CMK (cell line): ENCODE measurements at places on chromosomes 11 and 22.

DNA sequence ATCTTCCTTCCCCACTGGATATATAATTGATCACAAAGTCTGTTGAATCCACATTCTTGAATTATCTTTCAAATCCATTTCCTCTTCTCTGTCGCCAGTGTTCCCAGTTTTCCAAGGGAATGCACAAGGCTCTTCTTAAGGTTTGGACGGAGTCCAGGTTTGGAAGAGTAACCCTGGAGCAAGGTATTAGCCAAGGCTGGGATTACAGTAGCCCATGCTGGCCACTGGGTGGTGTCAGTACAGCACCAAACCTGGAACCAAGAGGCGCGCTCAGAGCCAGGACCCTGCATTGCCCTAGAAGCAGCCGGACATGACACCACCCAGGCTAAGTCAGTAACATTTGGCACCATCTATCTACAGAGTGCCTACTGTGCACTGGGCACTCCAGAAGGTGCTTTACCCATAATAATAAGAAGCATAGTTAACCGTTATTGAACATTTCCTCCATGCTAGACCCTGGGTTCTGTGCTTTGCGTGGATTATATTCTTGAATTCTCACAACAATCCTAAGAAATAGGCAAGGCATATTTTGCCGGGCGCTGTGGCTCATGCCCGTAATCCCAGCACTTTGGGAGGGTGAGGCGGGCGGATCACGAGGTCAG lies 48.0 kb upstream of the CLPB start:
- peak; percentile 34 for DNase-seq

- no peak for DNase-seq
Measured at GRCh38 chr11:65894034-65894591, 3.6 kb downstream of the CCDC85B start.

DNA sequence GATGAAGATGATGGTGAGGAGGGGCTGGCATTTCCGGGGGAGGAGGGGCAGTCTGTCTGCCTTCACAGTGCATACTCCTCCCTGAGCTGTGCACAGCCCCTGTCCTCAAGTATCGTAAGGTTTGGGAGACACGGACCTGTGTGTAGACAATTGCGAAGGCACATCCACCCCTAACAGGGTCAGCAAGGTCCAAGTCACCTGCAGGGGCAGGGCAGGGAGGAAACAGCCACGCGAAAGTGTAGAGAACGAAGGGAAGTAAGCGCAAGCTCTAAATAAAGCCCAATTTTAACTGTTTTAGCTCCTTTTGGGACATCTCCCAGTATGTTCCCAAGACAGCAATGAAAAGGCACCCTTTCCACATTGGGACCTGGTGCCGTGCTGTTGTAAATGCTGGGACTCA lies 448.2 kb downstream of the TBC1D22A start:
- DNase-seq, result no peak

DNA sequence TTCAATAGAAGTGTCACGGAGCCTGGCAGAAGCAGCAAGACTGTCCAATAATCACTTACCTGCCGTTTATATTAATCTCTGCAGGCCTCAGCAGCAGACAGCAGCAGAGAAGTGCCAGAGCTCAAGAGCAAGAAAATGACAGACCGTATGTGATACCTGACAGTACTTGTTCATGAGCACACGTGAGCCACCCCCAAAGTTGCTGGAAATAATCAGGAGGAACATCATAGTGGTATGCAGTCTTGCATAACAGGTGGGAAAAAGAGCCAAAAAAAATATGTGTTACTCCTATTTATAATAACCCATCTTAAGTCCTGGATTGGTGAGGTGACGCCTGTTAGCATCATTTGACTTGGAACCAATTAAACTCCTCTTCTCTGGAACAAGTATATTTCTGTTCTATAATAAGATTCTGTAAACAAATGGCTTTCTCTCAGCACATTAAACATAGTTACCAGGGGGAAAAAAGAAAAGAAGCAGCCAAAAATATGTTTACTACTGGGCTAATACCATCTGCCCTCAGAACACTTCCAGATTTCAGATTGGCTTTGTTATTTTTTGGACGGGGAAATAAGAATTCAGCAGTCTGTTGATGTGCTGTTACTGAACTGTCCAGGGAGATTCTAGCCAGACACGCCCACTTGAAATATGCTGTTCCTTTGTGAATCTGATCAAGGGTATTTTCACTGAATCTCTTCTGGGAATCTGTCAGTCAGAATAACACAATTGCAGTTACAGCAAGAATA lies 7.9 kb upstream of the SLN start:
- DNase-seq, result no peak

DNA sequence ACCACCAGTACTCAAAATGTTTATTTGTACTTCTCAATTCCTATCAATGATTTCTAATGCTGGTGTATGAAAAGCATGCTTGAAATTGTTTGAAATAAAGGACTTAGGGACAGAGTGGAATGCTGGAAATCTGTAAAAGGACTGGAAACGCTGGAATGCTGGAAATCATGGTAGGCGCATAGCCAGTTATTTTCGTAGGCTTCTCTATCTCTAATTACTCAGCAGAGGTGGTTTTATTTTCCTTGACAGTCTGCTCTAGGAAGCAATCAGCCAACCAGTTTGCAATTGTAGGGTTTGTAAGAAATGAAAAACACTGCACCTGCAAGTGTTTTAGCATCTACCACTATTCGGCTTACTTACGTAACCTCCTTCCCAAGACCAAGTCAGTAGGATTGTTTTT lies 788 bp downstream of the LIN7C start:
- DNase-seq, result no peak

DNA sequence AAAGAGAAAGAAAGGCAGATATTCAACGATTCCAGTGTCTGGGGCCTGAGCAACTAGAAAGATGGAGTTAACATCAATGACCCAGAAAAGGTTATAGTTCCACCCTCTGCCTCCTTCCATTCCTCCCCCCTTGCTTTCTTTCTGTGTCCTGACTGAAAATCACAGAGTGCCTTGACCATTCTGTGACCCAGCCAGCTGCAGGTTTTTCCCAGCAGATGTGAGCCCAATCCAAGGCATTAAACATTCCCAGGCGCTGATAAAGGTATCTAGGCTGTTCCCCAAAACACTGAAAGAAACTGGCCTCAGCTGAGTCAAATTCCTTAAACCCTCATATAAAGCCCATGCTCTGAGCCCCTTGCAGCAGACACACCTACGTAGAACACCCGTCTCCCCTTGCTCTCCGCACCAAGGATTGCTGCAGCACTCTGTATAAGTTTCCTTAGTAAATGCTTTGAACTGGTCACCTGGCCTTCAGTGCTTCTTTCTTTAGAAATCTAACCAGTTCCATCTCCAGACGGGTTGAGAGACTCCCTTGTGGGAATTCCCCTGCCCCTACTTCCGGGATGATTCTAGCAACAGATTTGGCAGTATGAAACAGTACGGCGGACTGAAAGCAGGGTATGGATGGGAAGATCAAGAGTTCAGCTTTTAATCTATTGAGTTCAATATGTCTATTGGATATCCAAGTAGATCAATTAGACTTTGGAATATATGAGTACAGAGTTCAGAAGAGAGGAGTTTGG lies 48.8 kb upstream of the ZC3H12C start:
- DNase-seq, result no peak

GRCh38 chr11:59600636-59601035 lies 14.9 kb downstream of the OSBP start:
- DNase-seq, result no peak

- DNase-seq, result no peak
Measured at GRCh38 chr11:68012843-68013610, 2.9 kb downstream of the ALDH3B1 start.

DNA sequence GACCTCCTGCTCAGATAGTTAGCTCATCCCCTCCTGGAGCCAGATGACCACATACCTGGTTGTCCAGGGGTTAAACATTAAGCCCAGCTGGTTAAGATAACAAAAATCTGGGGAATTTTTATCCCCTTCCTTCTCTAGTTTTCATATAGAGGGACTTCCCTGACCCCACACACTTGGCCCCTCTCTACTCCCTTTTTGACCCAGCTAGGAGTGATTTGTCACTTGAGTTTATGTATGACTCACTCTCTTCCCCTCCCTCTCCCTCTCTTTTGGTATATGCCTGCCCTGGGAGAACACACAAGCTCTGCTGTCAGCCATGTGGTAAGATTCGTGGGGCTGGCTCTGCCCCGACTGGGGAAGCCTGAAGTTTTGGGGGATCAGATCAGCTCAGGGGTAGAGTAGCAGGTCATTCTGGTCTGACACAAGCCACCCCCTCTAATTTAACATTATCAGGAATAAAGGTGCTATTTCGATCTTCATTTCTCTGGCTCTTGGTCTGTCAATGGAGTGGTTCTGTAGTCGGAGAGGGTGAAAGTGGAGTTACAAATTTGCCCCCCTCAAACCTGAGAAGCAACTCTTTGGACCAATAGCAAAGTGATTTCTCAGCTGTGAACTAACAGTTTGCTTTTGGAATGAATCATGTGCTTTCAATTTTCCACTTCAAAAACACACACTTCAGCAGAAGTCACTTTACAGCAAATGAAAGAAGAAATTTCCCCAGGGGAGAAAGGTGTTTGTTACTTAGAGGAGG lies 415.3 kb upstream of the CADM1 start:
- no peak for DNase-seq

DNA sequence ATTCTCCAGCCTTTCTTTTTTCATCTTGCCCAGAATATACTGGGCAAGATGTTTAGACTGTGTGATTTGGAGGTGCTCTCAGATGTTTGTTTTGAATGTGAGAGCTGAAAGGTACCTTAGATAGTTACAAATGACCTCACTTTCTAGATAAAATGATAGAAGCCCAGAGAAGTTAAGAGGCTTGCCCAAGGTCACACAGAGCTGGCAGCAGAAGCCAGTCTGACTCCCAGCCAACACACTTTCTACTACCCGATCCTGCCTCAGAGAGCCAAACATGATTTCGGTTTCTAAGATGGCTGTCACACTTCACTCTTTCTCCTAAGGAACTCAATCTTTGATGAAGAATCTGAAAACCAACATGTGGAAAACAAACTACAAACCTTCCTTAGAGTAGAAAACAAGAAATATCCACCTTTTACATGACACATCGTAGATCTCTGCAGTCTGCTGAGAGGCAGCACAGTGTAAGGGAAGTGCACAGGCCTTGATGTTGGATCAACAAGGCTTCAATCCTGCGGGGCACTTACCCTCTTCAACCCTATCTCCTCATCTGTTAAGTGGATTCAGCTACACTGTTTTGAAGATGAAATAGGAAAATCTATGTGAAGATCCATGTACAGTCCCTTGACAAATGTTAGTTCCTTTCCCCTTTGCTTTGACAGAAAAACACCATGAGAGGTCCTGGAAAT lies 58.6 kb downstream of the SYTL2 start:
- no peak for DNase-seq

GRCh38 chr11:79086056-79086455 lies 354.8 kb downstream of the TENM4 start:
- no peak for DNase-seq

DNA sequence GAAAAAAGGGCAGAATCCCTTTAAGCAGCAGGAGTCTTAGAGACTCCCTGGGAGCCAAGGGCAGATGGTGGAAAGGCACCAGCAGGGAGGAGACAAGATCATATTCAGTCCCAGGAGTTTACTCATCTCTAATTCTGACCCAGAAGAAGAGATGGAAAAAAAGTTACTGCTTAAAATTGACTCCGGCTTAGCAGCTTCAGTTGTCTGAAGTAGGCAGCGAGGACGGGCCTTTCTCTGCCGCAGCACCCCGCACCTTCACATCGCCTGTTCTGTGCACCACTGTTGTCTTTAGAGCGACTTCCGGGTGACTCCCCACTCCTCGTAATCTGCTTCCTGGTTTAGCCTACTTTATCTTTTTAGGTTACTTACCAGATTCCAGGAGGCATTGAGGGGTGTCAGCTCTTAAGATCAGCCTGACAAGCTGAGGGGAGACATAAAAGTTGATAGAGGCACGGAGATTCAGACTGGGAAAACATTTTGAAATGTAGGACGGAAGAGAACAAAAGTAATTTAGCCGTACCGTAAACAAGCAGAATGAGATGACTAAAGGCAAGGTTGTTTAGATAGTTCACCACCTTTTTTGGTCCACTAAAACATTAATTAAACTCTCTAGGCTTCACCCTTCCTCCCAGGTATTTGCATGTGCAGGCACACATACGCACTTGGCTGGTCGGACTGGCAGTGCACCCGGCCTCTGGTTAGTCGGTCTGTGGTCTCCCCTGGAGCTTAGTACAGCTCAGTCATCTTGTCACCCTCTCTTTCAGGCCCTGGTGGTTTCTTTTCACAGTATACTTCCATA lies 74.3 kb downstream of the CECR2 start:
- no peak for DNase-seq

GRCh38 chr11:6625832-6626420 lies 6.7 kb upstream of the TPP1 start:
- DNase-seq, result no peak

GRCh38 chr22:19548964-19549363 lies 24.8 kb upstream of the CLDN5 start:
- DNase-seq, result no peak

DNA sequence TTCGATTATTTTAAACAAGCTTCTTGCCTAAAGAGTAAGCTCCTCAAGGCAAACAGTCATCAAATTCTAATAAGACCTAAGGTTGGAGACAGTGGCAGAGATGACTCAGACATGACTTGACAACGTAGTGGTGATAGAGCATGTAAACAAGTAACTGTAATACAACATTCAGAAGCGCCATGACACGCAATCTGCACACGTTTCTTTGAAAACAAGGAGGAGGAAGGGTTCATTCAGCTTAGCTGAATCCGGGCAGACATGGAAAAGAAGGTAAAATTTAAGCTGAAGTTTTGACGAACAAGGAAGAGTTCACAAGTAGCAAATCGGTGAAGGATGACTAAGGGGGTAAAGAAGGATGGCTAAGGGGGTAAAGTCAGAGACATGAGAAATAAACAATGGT lies 152.4 kb upstream of the ZC3H12C start:
- DNase-seq, result no peak

- DNase-seq, result no peak
Measured at GRCh38 chr11:115959081-115959486, 454.9 kb upstream of the CADM1 start.

- no peak for DNase-seq
Measured at GRCh38 chr22:50294319-50294656, 13.2 kb downstream of the PLXNB2 start.

GRCh38 chr11:122322329-122322728 lies 206.3 kb upstream of the BLID start:
- DNase-seq, result no peak

DNA sequence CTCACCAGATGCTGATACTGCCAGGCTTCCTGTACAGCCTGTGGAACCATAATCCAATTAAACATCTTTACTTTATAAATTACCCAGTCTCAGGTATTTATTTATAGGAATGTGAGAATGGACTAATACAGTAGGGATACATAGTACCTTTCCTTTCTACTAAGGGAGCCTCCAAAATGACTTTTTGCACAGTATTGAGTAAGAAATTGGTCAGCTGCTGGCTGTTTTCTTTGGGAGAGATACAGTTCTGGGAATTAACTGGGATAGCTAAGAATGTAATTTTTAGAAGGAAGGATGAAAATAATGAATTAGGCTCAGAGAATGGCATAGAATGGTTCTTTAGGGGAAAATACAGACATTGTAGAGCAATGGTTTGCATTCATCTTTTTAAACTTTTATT lies 426.0 kb upstream of the DDI1 start:
- no peak for DNase-seq

GRCh38 chr22:17205432-17205831 lies 13.8 kb downstream of the ADA2 start:
- DNase-seq, result no peak

- DNase-seq, result no peak
Measured at GRCh38 chr22:27270818-27271510, 530.6 kb downstream of the MN1 start.

- no peak for DNase-seq
Measured at GRCh38 chr11:72471005-72471898, 36.9 kb upstream of the CLPB start.

GRCh38 chr11:45525393-45525792 lies 140.0 kb downstream of the CHST1 start:
- DNase-seq, result no peak

GRCh38 chr11:85737738-85738137 lies 51.7 kb upstream of the CCDC89 start:
- peak; percentile 11 for DNase-seq
